WERI-Rb-1 (cell line): ENCODE measurements at places on chromosomes 5 and 9.

- no peak for DNase-seq
Observed at GRCh38 chr5:15023846-15024245, 152.3 kb upstream of the ANKH start.

DNA sequence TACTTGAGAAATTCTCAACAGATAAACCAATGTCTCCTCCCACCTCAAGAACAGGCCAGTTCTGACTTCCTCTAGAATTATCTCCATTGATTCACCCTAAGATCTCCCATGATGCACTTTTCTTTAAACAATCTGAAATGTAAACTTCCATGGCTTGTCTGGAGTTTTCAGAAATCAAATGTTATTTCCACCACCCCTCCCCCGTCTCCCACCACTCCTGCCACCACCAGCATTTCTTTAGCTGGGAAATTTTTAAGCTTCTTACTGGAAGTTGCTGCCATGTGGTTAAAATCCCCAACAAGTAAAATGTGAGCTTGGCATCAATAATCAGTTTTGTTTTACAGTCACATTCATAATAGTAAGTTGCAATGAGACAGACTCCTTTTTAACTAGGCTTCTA is 32.8 kb upstream of the BASP1 start:
- DNase-seq = peak; percentile 41

- DNase-seq = peak; percentile 67
Observed at GRCh38 chr5:79774171-79774854, 84.7 kb downstream of the CMYA5 start.

GRCh38 chr5:109863752-109864151 is 174.0 kb downstream of the MAN2A1 start:
- no peak for DNase-seq

DNA sequence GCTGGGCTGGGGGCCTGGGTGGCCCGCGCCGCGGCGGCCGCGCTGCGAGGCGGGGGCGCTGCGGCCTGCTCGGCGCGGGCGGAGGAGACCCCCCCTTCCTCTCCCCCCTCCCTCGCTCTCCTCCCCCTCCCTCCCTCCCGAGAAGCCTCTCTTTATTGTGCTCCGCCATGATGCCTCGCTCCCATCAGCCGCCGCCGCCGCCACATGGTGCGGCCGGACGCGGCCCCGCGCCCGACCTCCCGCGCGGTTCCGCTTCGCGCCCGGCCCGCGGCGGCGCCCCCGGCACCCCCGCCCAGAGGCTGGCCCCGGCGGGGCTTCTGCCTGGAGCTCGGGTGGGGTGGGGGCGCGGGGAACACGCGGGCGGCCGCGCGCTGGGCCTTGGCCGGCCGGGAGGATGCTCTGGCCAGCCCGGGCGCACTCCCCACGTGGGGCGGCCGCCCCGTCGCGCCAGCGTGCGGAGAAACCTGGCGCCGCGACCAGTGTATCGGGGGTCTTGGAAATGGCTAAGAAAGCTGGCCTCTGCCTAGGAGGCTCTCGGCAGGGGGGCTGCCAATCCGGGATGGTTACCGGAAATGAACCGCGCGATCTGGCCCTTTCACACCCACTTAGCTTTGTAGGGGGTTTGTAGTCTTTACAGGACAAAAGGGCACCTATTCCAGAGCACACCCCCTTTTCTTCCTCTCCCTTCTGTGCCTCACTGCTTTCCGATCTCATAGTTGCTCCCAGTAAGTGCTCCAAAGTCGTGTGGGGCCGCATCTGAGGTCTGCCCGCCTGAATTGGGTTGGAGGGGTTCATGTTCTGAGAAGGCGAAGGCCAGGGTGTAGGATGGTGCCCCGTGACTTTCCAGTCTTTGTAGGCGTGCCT is 1.0 kb downstream of the SET start:
- peak; percentile 56 for DNase-seq

DNA sequence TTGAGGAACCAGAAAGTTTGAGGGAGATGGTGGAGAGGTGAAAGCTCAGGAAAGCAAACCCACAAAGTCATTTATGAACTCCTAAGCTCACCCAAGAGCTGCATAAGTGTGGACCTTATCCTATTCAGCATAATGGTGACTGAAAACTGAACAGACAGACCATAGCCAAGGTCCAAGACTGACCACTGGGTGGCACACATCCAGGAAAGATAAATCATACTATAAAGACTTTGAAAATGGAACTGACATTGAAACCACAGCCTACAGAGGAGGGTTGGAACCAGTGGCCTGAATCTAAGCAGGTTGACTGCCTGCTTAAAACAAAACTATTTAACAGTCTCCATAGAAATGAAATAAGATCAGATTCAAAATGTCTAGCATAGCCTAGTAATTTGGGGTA is 121.0 kb upstream of the RGS7BP start:
- DNase-seq = peak; percentile 40

DNA sequence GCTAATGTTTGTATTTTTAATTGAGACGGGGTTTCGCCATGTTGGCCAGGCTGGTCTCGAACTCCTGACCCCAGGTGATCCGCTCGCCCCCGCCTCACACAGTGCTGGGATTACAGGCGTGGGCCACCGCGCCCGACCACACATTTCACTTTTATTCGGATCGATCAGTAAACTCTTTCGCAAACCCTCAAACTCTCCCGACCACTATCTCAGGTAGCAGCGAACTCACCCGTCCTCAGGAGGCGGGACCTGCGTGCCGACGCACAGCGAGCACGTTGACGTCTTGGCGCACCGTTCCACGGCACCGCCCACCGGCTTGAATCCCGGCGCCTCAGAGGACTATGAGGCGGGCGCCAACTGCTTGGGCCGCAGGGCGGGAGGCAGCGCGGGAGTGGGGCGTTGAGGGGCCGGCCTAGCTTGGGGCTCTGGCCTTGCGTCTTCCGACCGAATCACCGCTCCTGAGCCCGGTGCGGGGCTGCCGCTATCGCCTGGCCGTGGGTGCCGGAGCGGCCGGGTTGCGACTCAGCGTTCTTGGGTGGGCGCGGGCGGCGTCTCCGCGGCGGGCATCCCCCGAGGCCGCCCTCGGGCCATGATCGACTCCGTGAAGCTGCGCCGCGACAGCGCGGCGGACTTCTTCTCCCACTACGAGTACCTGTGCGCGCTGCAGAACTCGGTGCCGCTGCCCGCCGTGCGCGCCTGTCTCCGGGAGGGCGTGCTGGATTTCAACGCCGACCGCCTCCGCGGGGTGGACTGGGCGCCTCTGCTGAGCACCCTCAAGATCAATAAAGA is at the start of gene CEP78:
Gene CEP78, plus strand, starts transcription at position 314 of the 789 bp plus-strand sequence. Its CDS starts 276 bp downstream, at position 590.
- peak; percentile 95 for DNase-seq

- no peak for DNase-seq
Observed at GRCh38 chr5:168348084-168348414, 56.6 kb downstream of the WWC1 start.

GRCh38 chr5:145921211-145921610 is 15.2 kb upstream of the SH3RF2 start:
- no peak for DNase-seq

- no peak for DNase-seq
Observed at GRCh38 chr9:73617586-73617985, 465.9 kb downstream of the ANXA1 start.
